ENCODE measurements at places on chromosomes 2 and 18.

DNA sequence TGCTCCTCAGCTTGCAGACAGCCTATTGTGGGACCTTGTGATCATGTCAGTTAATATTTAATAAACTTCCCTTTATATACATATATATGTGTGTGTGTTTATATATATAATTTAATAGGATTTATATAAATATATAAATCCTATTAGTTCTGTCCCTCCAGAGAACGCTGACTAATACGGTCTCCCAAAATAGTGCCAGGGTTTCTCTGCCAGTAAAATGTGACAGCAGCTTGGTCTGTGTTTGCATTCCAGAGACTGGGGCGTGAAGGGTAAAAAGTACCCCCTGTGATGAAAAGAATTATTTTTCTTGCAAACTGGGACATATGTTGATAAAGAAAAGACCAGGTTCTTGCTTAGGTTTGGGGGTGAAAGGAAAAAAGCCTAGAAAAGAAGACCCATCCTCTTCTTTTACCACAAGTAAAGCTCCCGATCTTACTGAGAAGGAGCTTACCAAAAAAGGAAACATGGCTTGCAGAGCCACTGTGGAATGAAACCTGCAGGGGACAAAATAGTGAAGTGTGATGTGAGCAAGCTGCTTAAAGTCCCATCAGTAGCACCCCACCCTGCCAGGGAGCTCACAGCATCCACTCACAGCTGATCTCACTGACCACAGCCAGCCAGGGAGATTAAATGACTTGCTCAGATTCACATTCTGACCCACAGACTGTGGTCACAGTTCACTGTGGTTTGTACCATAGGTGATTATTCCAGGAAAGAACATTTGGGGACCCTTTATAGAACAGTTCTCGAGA lies 110.9 kb upstream of the RMP24 start:
- peak; percentile 6 for DNase-seq

GRCh38 chr2:143946436-143947391 lies 573.2 kb downstream of the ZEB2 start:
- no peak for DNase-seq

GRCh38 chr2:150911766-150912280 lies 349.8 kb downstream of the RBM43 start:
- peak; percentile 95 for DNase-seq

- no peak for DNase-seq
Measured at GRCh38 chr18:59923539-59924196, 23.9 kb downstream of the PMAIP1 start.

- no peak for DNase-seq
Measured at GRCh38 chr2:120905824-120906571, 170.3 kb downstream of the GLI2 start.

- DNase-seq: no peak
Measured at GRCh38 chr18:69628774-69629359, 228.2 kb downstream of the DOK6 start.

GRCh38 chr2:28576714-28577113 lies 80.9 kb downstream of the PLB1 start:
- DNase-seq: no peak

DNA sequence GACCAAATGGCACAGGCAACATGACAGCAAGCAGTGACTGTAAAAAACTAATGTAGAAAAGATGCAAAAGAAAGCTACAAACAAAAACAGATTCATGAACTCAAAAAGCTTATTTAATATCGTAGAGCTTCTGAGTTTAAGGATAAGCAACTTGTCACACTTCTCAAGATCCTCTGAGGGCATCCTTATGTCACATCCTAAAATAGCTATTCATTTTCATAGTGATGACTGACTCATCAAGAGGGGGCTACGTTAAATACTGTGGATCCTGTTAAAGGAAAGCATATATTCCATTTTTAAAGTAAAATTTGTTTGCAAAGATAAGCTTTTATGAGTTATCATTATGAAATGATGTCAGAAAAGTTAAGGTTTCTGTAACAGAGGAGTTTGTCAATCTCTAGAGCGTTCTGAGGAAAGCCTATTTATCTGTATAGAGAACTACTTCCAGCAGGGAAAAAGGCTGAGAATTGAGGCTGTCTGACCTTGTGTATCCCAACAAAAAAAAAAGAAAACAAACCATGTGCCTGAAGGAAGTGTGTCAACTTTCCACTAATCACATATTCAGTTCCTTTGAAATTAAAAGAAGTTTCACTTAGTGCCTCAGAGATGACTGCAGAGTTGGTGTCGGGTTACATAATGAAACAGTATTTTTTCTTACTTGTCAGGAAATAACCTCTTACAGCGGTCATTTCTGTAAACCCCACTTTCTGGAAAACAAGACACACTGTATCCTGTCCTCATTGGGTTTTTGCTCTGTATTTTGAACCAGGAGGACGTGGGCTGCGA lies 115.5 kb downstream of the ESCO1 start:
- peak; percentile 3 for DNase-seq

- peak; percentile 12 for DNase-seq
Measured at GRCh38 chr2:20015482-20016083, 3.1 kb upstream of the MATN3 start.

GRCh38 chr18:45589356-45590035 lies 25.8 kb upstream of the SLC14A2 start:
- DNase-seq: peak; percentile 79

DNA sequence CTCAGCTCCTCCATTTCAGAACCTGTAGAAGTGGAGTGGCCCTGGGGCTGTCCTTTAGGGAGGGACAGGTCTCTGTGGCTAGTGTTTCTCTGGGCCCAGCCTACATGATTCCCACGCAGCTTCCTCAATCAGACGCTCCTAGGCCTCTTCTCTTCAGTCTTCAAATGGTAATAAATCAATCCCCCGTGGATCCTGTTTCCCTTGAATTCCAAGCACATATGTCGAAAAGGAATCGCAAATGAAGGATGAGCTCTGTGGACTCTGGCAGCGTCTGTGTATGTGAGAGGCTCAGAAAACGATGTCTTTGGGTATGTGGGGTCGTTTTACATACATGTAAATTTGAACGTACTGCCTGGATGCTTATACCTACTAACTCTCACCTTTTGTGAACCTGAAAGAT lies 98.5 kb upstream of the ST8SIA3 start:
- no peak for DNase-seq

- DNase-seq: peak; percentile 62
Measured at GRCh38 chr2:165239230-165239629, at the start of gene SCN2A. TSS of gene SCN2A (plus strand) at chr2:165239414. CDS start at chr2:165295824, 56,410 bp downstream.

GRCh38 chr2:212626371-212626918 lies 87.8 kb upstream of the ERBB4 start:
- DNase-seq: no peak

GRCh38 chr2:25071966-25072365 lies 30.1 kb downstream of the EFR3B start:
- no peak for DNase-seq

GRCh38 chr2:131493199-131493968 lies 1.2 kb upstream of the MZT2A start:
- peak; percentile 7 for DNase-seq

DNA sequence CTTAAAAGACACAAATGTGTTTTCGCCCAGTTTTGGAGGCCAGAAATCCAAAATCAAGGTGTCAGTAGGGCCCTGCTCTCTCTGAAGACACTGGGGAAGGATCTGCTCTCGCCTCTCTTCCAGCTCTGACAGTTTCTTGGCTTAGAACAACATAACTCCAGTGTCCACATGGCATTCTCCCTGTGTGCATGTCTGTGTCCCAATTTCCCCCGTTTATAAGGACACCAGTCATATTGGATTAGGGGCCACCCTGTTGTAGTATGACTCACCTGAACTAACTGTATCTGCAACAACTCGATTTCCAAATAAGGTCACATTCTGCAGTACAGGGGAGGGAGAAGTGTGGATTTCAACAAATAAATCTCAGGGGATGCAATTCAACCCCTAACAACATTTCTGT lies 263.2 kb downstream of the SS18 start:
- no peak for DNase-seq
